ENCODE measurements at places on chromosomes 2 and 18. TPM values are rescaled to one million over a fixed set of nuclear protein-coding genes. Genes with fewer than 3 reads are reported as not detected.

DNA sequence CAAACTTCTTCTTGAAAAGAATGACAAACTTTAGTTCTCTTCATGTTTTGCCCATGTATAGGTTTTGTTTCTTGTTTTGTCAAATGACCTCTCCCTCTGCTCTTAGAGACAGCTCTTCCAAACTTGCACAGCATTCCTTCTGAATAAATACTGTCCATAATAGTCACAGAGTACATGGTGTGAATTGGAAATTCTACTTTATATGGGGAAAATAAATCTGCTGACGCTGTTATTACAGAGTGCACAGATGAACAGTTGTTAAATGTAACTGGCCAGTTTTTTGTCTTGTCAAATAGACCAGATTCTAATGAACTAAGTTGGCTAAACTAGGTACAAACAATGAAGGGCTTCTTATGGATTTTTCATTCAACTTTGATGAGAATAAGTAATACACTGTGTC lies 115.8 kb upstream of the DTNA start:
- DNase-seq = no peak
- no peak overlapping the region for H3K4me3 ChIP-seq
- H3K27me3 ChIP-seq = no peaks in the 10 kb centered on the region
- H3K27ac ChIP-seq = no peak overlapping the region
- H3K36me3 ChIP-seq = no peaks in the 10 kb centered on the region

- H3K4me1 ChIP-seq = no peaks in the 10 kb centered on the region
- H3K27me3 ChIP-seq = no peaks in the 10 kb centered on the region
- no peak overlapping the region for H3K4me3 ChIP-seq
- H3K36me3 ChIP-seq = no peaks in the 10 kb centered on the region
- H3K27ac ChIP-seq = no peak overlapping the region
Observed at GRCh38 chr2:51953931-51954330, 922.0 kb upstream of the NRXN1 start.

The CNGA3 gene
- total RNA-seq = 0.09 TPM

- H3K36me3 ChIP-seq = no peaks in the 10 kb centered on the region
- no peaks in the 10 kb centered on the region for H3K4me1 ChIP-seq
- no peak overlapping the region for H3K4me3 ChIP-seq
- no peak overlapping the region for H3K27ac ChIP-seq
- DNase-seq = no peak
- H3K27me3 ChIP-seq = no peaks in the 10 kb centered on the region
Observed at GRCh38 chr2:219969508-219969907, 342.1 kb downstream of the SLC4A3 start.

The IL36B gene
- total RNA-seq = not detected

DNA sequence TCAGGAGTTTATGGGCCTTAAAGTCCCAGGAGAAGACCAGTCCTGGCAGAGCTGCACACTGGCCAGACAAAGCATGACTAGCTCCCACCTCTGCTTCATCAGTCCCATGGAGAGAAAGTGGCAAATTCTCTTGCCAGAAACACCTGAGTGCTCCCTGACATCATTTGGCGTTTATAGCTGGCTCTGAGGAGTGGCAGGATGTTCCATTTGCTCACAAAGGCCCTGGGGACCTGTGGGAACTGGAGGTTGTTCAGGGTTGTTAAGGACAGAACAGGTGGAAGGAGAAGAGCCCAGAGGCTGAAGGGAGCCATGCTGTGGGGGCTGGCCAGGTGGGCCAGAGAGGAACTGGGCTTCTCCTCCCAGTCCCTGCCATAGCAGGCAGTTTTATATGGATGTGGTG lies 56.1 kb downstream of the RPL37A start:
- no peak overlapping the region for H3K4me3 ChIP-seq
- no peaks in the 10 kb centered on the region for H3K27me3 ChIP-seq
- DNase-seq = no peak
- H3K27ac ChIP-seq = no peak overlapping the region

The SCN7A gene
- total RNA-seq = 10.2 TPM

DNA sequence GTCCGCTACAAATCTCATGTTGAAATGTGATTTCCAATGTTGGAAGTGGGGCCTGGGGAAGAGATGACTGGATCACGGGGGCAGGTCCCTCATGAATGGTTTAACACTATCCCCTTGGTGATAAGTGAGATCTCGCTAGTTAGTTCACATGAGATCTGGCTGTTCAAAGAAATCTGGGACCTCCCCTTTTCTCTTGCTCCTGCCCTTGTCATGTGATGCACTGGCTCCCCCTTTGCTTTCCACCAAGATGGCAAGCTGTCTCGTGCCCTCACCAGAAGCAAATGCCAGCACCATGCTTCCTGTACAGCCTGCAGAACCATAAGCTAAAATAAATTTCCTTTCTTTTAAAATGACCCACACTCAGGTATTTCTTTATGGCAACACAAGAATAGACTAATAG lies 57.3 kb upstream of the C2orf15 start:
- H3K4me1 ChIP-seq = no peaks in the 10 kb centered on the region
- DNase-seq = no peak
- H3K27me3 ChIP-seq = peaks cover 3% of the 10 kb centered on the region
- H3K27ac ChIP-seq = no peak overlapping the region
- H3K4me3 ChIP-seq = no peak overlapping the region

The GEN1 gene
- total RNA-seq = 9.5 TPM

The TDRD15 gene
- total RNA-seq = 0.05 TPM

The IFIH1 gene
- 23.9 TPM for total RNA-seq

- no peak for DNase-seq
- no peaks in the 10 kb centered on the region for H3K27me3 ChIP-seq
- H3K4me1 ChIP-seq = no peaks in the 10 kb centered on the region
- no peak overlapping the region for H3K4me3 ChIP-seq
Observed at GRCh38 chr2:104501342-104501741, 352.6 kb upstream of the POU3F3 start.

The ADGRF3 gene
- 0.33 TPM for total RNA-seq

DNA sequence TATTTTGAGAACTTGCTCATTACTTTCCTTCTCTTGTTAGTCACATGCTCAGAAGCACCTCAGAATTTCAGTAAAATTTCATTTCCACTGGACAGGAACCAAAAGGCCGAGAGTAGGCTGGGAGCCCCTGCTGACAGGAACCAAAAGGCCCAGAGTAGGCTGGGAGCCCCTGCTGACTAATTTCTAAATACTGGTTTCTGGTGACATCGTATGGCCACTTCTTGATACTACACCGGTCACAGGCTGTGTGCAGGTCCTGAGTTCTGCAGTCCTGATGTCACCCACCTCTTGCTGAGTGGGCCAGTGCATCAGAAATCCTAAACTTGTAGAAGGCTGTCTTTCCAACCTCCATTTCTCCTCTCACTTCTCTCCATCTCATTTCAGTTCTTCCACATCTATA lies 17.7 kb upstream of the EN1 start:
- peaks cover 24% of the 10 kb centered on the region for H3K27me3 ChIP-seq
- no peak overlapping the region for H3K4me3 ChIP-seq
- DNase-seq = no peak
- no peaks in the 10 kb centered on the region for H3K4me1 ChIP-seq

DNA sequence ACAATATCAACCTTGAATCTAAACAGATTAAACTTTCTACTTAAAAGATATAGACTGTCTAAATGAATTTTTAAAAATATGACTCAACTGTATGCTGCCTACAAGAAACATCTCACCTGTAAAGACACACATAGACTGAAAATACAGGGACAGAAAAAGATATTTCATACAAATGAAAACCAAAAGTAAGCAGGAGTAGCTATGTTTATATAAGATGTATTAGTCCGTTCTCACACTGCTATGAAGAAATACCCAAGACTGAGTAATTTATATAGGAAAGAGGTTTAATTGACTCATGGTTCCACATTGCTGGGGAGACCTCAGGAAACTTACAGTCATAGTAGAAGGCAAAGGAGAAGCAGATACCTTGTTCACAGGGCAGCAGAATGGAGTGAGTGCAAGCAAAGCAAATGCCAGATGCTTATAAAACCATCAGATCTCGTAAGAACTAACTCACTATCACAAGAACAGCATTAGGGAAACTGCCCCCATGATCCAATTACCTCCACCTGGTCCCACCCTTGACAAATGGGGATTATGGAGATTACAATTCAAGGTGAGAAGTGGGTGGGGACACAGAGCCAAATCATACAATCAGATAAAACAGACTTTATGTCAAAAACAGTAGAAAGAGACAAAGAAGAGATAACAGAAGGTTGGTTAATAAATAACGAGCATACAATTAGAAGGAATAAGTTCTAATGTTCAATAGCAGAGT lies 214.4 kb upstream of the SLC39A10 start:
- no peaks in the 10 kb centered on the region for H3K4me1 ChIP-seq
- H3K36me3 ChIP-seq = peaks cover 8% of the 10 kb centered on the region
- H3K4me3 ChIP-seq = no peak overlapping the region
- no peak for DNase-seq
- H3K27ac ChIP-seq = no peak overlapping the region

GRCh38 chr2:57343391-57344006 lies 703.1 kb upstream of the VRK2 start:
- no peaks in the 10 kb centered on the region for H3K27me3 ChIP-seq
- no peaks in the 10 kb centered on the region for H3K4me1 ChIP-seq
- DNase-seq = no peak

- H3K4me3 ChIP-seq = no peak overlapping the region
- no peaks in the 10 kb centered on the region for H3K27me3 ChIP-seq
- no peak for DNase-seq
- no peaks in the 10 kb centered on the region for H3K4me1 ChIP-seq
- no peak overlapping the region for H3K27ac ChIP-seq
Observed at GRCh38 chr2:75274936-75275335, 75.6 kb upstream of the TACR1 start.

Data from thymus (tissue), 14 donors.